Fibroblast of upper back skin (primary cell): ENCODE measurements at places on chromosomes 3 and 15.

DNA sequence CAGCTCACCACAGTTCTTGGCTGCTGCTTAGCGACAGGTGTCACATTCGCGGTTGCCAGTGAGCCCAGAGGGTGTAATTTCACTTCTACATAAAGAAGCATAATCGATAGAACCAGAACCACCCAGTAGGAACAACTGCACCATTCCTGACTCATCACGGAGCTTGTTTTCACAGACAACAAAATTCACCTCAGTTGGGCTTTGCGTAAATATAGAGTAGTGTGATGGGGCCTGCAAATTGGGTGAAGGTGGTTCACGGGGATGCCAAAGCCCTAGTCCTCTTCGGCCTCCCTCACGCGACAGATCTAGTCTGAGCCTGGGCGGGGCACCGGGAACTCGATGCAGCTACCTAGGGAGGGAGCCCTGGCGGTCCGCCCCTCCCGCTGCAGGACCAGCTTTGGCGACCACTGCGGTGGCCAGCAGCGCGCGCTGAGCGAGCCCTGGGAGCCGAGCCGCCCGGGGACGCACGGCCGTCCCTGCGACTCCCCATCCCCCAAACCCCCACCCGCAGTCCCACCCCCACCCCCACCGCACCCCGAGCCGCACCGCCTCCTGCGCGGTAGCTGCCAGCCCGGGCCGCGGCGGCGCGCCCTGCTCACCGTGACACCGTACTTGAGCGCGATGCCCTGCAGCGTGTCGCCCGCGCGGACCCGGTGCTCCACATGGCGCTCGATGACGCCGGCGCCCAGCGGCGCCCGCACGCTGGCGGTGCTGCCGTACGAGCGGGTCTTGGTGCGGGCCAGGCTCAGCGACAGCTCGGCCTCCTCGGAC lies 519 bp downstream of the LYSMD2 start:
- DNase-seq = no peak

DNA sequence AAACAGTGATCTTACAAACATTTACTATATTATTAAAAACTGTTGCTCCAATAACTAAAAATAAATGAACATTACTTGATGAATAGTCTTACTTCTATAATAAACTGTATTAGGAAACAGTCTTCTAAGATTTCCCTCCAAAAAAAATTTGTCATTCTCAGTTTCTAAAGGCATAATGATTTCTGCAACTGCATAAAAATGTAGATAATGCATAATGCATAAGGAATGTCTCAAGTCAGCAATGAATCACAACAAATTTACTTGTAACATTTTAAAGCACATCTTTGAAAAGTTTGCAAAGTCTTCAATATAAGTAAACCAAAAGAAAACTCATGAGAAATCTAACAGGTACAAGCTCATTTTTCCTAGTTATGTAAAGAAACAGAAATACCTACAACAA lies 113.5 kb downstream of the VPS13C start:
- DNase-seq = peak; percentile 37

DNA sequence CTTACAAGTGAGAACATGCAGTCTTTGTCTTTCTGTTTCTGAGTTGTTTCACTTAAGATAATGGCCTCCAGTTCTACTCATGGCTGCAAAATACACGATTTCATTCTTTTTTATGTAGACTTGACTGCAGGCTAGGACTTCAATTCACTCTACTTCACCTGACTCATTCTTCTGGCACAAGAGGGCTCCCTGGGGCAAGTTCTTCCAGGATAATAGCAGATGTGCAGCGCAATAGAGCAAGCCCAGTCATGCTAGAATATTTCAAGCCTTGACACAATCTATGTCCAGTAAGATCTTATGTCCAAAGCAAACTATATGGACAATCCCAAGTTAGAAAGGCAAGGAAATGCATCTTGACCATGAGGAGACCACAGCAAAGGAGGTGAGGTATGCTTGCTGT lies 211.7 kb upstream of the GADL1 start:
- DNase-seq = peak; percentile 90

DNA sequence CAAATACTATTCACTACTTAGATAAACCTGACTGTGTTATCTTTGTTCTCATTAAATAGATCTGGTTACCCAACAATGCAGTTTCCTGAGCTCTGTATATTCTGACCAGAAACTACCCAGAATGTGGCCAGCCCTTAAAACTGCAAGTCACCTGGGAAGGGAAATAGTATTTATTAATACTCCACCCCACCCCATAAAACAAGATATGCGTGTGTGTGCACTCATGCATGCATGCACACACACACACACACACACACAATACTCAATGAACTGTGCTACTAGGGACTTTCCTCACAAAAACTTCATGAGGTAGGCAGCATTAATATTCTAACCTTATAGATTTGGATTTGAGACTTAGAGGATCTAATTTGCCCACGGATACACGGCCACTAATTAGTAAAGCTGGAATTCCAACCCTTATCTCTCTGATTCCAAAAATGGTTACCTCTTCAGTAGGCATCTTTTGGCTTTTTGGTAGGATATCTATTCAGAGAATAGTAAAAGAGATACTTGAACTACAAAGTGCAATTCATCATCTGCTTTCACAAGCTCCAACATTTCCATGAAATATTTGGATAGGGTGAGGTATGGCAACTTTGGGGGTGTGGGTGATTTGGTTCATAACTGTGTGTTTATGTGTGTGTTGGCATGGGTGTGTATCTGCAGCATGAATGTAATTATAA lies 197.0 kb upstream of the CFAP20DC start:
- no peak for DNase-seq

DNA sequence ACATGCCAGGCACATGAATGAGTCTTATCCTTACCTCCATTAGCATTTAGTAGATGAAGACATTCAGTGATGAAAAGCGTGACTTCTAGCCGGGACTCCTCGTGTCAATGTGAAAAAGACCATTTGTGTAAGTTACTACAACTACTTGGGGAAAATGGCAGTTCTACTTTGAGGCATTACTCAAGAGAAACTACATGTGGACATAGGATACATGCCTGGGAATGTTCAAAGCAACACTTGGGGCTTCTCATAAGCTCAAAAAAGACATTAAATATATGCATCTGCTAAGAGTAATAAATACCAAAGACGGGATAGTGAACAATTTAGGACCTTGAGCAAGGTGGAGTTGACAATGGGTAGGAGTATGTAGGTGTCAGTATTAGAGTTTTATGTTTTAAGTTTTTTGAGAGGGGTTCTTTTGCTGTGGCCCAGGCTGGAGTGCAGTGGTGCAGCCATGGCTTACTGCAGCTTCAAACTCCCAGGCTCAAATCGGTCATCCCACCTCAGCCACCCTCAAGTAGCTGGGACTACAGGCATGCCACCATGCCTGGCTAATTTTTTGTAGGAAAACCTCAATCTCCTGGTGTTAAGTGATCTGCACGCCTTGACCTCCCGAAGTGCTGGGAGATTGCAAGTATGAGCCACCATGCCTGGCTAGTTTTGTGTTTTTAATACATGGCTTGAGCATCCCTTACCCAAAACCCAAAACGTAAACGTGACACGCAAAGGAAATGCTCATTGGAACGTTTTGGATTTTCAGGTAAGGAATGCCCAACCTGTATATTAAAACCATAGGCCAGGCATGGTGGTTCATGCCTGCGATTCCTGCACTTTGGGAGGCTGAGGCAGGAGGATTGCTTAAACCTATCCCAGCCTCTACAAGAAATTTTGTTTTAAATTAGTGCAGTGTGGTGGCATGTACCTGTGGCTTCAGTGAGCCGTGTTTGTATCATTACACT lies 3.9 kb downstream of the RPLP1 start:
- DNase-seq = no peak

- no peak for DNase-seq
These were observed 41.6 kb downstream of the ILDR1 start for GRCh38 chr3:121980450-121980796.

DNA sequence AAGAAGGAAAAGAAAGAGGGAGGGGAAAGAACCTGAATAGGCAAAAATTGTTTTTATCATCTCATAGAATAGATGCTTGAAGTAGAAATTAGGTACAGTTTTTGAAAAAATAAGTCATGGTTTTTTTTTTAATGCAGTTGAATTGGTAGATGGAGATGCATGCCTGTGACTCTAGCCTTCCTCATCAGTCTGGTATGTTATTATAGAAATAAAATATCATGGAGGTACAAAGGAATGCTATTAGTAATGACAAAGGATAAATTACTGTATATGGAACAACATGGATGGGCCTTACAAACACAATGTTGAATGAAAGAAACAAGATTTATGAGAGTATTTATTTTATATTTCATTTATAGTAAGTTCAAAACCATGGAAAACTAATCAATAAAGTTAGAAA lies 162.4 kb upstream of the GALNT15 start:
- peak; percentile 85 for DNase-seq

- DNase-seq = peak; percentile 25
These were observed 73.4 kb downstream of the CCK start for GRCh38 chr3:42192334-42193200.

- DNase-seq = peak; percentile 54
These were observed 126.0 kb downstream of the MYLK start for GRCh38 chr3:123758081-123758564.

DNA sequence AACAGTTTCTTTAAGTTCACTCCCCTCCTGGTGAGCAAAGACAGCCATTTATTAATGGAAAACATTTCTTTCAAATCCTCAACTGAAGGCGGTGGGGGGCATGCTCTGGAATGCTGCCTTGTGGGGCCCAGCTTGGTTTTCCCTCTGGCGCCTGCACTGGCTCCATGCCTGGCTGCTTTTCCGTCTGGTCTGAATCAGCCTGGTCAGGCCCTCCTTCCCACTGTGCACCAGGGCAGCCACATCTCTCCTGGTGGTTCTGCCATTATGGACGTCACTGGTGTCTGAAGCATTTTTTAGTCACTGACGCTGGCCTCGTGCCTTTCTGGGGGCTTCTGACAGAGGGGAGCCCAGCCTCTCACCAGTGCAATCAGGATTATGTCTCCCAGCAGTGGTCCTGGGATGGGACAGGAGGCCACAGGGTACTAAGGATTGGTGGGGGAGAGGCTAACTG lies 57.6 kb upstream of the APEH start:
- peak; percentile 95 for DNase-seq

GRCh38 chr15:60212536-60212935 lies 185.2 kb downstream of the ANXA2 start:
- DNase-seq = peak; percentile 70

DNA sequence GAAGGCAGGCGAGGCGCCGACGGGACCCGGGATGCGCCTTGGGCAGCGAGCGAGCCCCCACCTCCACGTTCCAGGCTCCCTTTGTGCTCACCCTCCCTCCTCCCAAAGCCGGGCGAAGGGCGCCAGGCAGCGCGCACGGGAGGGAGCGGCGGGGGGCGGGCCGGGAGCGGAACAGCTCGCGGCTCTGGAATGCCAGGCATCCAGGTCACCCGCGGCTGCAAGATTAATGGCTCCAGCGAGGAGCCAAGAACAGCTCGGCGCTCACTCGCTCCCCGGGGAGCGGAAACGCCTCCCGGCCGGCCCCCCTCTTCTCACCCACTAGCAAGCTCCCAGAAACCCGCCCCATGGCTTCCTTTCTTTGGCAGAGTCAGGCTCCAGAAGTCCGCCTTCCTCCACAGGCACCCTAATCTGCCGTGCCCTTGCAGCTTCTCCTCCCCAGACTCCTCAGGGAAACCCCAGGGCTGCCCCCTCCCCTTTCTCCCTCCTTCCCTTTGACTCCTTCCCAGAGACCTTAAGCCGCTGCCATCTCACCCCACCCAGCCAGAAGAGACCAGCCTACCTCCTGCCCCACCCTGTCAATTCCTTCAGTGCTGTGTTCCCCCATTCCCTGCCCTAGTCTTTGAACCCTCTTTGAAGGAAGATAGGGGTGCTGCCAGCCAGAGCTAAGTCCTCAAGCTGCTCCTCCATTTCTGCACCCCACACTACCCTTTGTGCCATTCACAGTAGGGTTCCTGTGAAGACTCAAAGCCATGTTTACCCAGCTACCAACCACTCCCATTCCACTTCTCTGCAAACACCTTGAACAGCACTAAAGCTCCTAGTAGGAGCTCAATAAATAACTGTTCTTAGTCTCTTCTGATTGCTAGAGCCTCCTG lies 9.9 kb downstream of the AMOTL2 start:
- peak; percentile 99 for DNase-seq

GRCh38 chr3:11698326-11699082 lies 54.8 kb upstream of the VGLL4 start:
- no peak for DNase-seq

DNA sequence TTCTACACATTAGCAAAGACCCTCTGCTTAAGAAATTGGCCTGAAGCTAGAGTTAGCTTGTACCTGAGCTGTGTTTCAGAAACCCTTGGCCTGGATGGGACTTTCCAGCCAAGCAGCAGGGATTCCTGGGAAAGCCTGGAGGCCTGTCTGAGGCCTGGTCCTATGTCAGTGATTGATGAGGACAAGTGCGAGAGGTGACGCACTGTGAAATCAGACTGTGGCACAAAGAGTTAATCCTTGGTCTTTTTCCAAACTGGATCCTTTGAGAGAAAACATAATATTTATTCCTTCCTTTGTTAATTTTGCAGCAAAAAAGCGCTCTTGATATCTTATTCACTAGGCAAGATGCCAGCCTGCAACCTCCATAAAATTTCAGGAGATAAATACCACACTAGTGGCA lies 225.0 kb upstream of the ATP11B start:
- DNase-seq = no peak

DNA sequence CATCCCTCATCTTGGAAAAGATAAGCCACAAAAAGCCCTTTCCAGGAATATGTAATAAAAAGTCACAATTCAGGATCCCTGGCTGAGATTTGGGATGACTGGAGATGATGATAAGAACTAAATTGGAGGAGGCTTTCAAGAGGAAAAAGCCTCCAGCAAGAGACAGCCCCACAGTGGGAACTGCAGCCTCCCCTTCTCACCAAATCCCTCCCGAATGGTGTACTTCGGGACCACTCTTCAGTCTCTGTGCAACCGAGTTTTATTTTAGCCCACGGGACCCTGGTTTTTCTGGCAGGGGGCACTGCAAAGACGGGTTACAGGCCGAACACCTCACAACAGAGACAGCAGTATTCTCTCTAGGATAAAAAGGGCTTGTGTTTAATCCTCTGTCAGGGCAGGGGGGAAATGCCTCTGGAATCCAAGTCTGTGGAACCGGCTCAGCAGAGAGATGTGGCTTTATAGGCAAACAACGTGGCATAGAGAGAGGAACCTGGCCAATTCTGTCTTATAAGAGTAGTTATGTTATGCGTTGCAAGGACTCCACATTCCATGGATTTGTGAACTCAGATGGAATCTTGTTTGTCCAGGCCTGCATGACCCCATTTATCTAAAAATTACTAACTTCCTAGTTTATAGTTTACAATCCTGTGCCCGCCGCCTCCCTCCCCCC lies 1.2 kb upstream of the LMCD1 start:
- peak; percentile 66 for DNase-seq

DNA sequence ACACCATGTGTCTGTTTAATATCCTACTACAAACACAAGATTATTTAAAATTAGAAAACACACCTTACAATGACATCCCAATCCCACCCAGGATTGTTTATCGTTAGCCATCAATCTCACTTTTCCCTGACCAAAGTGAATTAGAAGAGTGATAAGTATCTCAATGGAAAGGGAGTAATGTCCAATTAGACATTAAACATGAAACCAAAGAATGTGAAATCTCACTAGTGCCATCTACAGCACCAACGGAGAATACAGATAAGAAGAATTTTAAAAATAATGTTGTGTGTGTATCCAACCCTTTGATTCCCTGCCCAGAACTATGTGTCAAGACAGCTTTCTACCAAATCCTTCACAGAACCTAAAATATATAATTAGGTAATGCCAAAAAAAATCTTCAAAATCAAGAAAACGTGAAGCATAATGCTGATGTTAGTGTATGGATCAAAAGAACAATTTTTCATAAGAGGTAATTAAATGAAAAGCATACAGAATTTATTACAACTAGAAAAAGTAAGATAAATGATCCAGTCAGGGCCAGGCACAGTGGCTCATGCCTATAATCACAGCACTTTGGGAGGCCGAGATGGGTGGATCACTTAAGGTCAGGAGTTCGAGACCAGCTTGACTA lies 64.2 kb downstream of the SCAPER start:
- DNase-seq = peak; percentile 43

GRCh38 chr15:85753791-85754452 lies 40.8 kb downstream of the KLHL25 start:
- no peak for DNase-seq
